AML-193 (cell line): ENCODE measurements at places on chromosomes 16 and 17.
A peak's percentile ranks its signal among the peaks of the same experiment; 100 is the strongest.

GRCh38 chr16:53770641-53771040, 66.7 kb downstream of the FTO start:
- DNase-seq: no peak

DNA sequence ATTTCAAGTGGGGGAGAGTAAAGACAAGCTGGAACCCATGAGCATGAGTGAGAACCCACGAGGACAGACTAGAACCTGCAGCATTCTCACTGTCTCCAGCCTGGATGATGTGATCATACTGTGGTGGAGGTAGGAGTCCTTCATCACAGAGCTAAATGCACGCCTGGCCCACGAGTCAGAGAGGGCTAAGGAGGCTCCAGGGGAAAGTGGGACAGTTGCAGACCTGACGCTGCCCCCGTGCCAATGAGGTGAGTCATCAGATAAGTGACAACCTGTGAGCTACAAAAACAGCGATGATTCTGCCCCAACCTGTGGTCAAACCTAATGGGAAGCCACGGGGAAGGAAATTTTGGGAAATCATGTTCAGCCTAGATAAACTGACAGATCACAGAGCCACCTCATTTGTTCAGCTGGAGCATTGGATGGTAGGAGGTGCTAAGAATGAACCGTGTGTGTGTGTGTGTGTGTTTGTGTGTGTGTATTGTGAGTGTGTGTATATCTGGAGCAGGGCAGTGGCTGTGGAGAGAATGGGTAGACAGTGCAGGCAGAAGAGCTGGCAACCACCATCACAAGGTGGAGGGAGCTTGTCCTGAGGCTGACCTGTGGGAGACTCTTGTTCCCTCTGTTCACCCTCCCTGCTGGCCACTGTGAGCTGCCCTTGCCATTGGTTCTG, 131.8 kb downstream of the UTP18 start:
- no peak for DNase-seq

DNA sequence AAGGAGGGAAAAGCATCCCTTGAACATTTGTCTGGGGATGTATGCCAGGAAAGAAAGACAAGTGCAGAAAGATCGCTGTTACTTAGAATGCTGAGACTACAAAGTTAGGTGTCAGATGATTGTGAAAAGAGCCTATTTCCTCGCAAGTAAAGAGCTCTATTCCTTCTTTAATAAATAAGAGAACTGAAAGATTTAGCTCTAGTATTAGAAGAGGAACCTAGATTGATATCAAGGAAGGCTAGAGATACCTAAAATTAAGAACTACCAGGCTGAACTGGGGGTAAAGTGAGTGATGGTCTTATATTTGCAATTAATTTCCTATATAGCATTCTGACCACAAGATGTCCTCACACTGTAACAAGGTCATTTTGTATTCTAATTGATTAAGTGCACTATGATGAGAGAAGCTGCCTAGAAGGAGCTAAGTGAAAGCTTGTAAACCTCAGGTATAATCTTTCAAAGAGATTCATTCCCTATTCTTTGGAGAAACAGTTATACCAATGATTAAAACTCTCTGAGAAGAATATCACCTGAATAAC, 62.3 kb downstream of the SSH2 start:
- DNase-seq: no peak

DNA sequence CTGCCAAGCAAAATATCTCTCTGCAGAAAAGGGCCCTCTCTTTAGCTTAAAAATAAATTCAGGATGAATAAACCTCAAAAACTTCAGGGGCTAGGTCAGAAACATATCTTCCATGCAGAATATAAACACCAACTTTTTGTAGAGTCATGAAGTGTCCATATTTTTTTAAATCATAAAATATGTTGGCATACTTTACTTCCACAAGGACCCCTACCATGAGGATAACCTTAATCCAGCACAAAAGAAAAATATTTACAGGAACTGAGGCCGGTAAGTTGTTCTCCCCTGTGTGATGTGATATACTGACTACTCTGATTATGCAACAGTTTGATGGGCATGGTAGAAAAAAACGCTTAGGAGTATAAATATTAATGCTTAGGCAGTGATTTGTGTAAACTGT, 264.8 kb upstream of the CDH11 start:
- DNase-seq: no peak

DNA sequence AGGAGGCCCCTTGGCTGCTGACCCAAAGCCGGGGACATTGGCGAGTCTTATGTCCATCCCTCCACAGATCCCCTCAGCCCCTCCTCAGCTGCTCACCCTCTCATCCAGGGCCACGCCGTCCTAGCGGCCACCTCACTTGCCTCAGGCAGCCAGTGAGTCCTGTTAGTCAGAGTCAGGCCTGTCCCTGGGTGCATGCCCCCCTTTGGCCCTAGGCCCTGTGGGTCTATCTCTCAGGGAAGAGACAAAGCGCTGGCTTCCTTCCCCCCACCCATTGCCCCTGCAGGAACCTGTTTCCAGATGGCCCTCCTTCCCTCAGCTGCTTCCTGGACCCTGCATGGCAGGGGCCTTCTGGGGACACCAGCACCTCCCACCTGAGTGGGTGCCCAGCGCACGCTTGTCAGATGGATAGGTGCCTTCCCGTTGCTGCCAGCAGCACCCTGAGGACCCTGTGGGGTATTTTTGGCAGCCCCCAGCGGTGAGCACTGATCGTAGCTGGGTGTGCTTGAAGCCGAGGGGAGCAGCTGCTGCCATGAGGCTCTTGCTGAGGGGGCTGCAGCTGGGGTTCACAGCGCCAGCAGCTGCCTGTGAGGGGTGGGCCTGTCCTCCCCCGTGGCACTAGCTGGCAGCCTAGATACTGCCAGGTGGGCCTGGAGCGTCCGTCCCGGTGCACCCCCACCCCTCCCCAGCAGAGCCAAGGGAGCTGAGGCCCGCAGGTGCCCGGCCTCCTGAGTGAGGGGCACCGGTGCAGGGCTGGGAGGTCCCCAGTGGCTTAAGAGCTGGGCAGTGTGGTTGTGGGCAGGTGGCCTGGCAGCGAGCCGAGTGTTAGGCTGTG, 8.4 kb downstream of the DBNDD1 start:
- no peak for DNase-seq

DNA sequence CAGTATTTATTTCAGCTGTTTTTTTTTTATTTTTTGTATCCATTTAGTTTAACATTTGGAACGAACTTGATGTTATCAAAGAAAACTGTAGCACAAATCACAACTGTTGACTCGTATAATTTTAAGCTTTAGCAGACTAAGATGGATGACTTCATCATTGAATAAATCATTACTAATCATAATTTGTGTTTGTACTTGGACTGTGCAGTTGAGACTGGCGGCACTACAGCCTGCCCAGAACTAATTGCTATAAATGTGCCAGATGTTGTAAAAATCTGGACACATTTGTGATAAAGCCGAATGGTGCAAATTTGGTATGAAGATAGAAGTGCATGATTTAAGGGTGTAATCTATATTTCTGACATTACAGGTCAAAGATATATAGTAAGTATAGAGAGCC, 897.7 kb upstream of the CDH8 start:
- DNase-seq: no peak

- DNase-seq: no peak
Observed at GRCh38 chr17:27553019-27553511, 77.9 kb upstream of the LGALS9 start.

- no peak for DNase-seq
Observed at GRCh38 chr16:69924041-69924775, 26.9 kb upstream of the CLEC18A start.

- DNase-seq: no peak
Observed at GRCh38 chr17:37098910-37099664, 150.3 kb downstream of the AATF start.

GRCh38 chr17:3034578-3034920, 28.9 kb downstream of the OR1D5 start:
- DNase-seq: no peak

GRCh38 chr17:49383060-49383459, 21.0 kb upstream of the ZNF652 start:
- no peak for DNase-seq

DNA sequence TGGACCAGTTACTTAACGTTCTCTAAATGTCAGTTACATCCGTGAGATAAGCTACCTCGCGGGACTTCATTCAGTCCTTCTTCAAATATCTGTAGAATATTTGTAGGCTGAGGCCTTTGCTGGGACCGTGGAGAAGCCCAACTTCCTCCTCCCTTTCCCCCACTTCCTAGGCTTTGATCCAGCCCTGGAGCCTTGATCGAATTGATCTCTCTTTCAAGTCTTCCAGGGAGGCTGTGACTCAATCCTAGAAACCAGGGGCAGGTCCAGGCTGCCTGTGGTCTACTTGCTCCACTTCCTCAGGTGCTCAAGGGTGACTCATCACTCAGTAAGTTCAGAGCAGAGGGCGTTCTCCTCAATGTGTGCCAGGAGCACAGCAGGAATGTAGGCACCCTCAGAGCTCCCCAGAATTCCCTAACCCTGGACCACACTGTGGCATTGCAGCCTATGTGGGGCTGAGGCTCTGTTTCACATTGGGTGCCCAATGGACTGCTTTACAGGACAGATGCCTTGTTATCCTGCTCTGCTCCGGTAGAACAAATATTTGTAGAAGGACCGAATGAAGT, 11.2 kb upstream of the CEP20 start:
- peak; percentile 13 for DNase-seq

DNA sequence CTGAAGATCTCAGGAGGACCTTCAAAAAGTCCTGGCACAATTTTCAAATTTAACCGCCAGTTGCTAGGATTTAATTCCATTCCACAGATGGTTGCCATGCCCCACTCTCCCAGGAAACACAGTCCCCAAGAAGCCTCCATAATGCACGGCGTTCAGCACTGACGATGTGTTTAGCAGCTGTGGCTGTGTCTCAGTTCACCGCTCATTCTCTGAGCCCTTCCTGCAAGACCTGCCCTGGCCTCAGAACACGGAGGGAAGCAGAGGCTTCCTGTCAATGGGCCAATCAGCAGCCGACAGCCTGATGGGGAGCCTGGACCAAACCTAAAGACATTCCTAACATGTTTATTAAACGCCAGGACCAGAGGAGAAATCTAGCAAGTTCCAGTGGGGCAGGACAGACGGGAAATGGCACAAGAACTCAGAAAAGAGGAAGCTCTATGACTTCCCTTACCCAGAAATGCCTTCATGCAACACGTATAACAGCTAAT, 4.9 kb downstream of the MYLK3 start:
- DNase-seq: peak; percentile 68

GRCh38 chr16:84758627-84759026, 58.8 kb downstream of the USP10 start:
- no peak for DNase-seq

DNA sequence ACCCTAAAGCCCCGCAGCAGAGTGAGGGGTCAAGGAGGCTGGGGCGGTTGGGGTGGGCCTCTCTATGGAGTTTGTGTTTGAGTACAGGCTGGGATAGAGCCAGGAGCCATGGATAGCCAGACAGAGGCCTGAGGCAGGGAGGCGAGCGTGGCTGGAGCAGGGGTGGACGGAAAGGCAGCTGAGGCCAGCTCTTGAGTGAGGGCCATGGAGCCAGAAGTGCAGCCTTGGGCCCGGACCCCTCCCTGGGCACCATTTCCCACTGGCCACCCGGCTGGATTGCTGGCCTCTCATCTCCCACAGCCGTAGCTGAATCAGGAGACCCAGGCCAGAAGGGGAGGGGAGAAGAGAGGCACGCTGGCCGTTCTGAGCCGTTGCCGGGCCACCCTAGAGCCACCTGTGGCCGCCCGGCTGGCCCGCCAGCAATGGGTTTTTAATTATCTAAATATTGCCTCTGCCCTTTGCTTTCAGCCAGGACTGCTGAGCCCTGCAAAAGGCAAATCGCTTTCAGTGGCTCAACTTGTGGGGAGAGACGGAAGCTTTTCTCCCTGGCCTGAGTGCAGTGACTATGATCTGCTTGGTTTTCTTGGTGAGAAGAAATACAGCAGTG, 75.2 kb upstream of the GSE1 start:
- no peak for DNase-seq

- DNase-seq: no peak
Observed at GRCh38 chr16:86436466-86437185, 73.7 kb upstream of the FOXF1 start.

DNA sequence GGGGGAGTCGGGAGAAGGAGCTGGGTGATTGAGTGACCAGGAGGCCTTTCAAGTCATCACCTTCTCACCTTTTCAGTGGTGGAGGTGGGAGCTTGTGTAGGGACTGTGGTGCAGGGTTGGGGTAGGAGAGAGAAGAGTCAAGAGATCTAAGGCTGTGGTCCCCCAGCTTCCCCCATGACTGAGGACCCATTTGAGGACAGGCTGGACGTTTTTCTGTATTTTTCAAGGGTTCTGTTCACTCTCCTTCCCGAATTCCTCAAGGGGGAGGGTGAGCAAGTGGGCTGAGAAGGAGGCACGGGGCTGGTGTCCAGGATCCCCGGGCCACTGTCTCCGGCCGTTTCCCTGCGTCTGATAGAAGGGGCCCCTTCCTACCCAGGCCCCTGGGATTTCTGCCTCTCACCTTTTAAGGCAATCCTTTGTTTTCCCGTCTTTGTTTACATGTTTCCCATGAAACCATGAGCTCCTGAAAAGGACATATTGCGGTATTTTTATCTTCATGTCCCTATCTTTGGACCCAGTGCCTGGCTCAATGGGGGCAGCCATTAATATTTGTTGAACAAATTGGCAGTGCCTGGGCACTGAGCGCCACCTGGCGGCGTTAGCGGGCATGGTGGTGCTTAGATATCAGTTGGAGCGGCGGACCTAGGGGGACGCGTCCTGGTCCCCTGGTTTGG, 9.2 kb upstream of the CD300A start:
- peak; percentile 63 for DNase-seq

- no peak for DNase-seq
Observed at GRCh38 chr17:41504246-41504977, 1.0 kb downstream of the KRT13 start.

DNA sequence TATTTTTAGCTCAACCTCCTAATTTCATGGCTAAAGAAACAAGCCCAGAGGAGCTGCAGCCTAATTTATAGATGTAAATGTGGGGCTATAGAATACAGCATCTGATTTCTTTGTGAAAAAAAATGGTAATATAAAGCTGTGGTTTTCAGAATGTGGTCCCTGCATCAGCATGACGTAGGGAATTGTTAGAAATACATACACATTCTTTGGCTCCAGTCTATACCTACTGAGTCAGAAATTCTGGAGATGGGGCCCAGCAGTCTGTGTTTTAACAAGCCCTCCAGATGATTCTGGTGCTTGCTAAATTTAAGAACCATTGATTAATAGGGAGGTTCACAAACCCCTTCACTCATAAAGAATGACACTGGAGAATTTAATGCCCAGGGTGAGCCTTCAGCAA, 18.1 kb upstream of the MYH8 start:
- DNase-seq: no peak
